C1 segment of cervical spinal cord (tissue), 14 donors: ENCODE measurements at places on chromosomes 4 and X.

DNA sequence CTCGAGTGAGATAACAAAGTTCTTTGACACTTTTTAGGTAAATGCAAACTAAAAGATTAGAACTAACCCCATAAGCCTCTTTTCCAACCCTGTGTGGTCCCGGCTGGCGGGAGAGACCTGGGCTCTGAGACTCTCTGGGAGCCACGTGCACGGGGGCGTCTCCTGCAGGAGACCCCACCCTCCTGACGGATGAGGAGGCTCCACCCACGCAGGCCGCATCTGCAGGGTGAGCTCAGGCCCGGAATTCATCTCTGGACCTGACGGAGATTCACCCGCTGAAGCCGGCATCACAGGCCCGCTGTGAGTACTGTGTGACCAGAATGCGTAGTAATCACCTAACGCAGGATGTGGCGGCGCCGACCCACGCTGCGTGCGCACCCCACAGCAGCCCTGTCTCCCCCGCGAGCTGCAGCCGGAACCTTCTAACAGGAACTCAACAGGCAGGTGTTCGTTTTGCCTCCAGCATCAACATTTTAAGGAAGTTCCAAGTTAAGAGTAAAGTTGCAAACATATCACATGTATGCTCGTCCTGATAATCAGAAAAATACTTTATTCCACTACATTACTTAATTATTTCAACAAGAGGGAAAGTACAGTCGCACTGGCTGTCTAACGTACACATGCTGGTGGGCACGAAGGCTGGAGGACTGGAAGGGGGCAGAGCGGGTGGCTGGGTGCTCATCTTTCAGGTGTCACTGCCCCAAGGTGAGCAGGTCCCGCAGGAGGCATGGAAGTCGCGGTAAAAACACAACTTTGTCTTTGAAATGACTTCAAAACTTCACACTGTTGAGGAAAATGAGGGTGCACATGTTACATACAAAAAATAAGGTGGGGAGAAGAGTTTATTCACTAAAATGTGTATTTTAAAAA, 44.5 kb downstream of the FGFRL1 start:
- DNase-seq: no peak

- DNase-seq: no peak
These were observed 51.2 kb downstream of the TBC1D9 start for GRCh38 chr4:140704964-140705363.

- no peak for DNase-seq
These were observed 98.8 kb downstream of the CDS1 start for GRCh38 chr4:84681486-84682274.

DNA sequence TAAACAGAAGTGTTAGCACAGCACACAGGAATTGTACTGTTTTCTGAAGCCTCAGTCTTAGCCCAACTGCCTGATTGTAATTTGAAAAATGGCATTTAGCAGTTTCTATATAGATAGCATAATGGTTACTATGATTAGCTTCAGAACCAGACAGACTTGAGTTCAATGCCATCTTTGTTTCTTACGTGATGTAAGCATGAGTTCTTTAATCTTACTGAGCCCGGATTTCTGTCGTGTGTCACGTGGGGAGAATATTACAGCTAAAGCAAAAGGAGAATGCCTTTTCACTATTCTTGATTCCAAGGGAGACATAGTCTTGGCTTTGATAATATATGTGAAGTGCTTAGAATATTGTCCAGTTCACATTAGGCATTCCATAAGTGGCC, 407.3 kb downstream of the STIM2 start:
- no peak for DNase-seq

- no peak for DNase-seq
These were observed 3.7 kb upstream of the RAB9A start for GRCh38 chrX:13685126-13685763.

DNA sequence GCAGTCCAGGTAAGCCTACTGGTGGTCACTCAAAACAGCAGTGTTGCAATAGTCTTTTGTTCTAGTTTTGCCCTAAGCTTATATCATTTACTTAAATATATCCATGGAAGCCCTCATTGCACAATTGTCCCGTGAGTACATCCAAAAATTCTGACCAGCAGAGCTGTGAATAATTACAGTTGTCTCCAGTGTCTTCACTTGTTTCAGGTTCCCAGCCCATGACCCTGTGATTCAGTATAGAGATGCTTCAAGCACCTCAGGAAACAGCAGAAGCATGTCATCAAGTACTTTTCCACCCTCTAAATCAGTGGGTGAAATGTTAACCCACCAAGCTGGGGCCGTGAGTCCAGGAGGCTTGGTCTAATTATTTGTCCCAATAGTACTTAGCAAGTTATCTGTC, 214.9 kb upstream of the RPS6KA3 start:
- DNase-seq: no peak

DNA sequence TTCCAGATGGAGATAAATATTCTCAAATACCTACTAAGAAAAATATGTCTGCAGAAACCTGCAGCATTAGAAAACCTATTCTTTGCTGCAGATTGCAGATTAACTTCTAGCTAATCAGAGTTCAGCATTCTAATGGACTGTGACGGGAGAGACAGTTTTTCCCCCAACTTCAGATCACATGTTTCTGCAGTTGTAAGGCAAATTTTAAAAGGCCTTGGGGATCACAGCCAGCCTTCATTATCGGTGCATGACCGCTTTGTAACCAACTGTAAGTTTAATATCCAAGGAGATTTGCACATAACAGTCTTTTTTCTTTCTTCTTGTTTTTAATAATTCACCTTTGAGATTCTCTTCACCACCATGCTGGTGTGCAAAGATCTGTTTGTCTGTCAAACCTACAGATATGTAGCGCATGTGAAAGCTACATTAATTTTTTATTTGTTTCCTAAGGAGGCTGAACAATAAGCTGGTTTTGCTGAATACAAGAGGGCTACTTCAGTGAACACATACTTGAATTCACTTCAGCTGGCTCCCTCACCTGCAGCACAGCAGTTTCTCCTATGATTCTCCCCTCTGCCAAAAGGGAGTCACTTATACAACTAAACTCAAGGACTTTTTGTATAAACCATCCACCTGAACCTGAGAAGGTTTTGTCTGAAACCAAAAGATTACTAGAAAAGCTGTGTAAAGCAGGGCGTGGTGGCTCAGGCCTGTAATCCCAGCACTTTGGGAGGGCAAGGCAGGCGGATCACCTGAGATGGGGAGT, 488.5 kb downstream of the RPA4 start:
- DNase-seq: no peak

GRCh38 chr4:119025420-119025819, 110.2 kb upstream of the MYOZ2 start:
- DNase-seq: no peak

GRCh38 chr4:69744157-69744478, 16.3 kb downstream of the SULT1B1 start:
- DNase-seq: no peak

DNA sequence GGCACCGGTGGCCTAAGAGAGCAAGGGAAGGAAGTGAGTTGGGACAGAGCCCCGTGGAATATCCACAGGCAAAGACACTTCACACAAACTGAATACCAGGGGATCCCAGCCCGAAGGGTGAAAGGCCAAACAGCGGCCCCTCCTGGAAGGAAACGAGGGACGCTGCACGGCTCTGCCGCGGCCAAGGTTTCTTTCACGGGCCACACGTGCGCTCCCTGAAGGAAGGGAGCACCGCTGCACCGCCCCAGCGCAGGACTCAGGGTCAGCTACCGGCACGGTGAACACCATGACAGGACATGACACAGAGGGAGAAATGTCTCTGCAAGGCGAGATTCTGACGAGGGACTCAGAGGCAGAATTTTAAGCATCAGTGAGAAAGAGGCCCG, 31.5 kb upstream of the GTPBP6 start:
- DNase-seq: no peak

- DNase-seq: no peak
These were observed 112.6 kb downstream of the EFNB1 start for GRCh38 chrX:68941385-68941952.

- no peak for DNase-seq
These were observed 44.2 kb upstream of the TMEM131L start for GRCh38 chr4:153421941-153422340.

DNA sequence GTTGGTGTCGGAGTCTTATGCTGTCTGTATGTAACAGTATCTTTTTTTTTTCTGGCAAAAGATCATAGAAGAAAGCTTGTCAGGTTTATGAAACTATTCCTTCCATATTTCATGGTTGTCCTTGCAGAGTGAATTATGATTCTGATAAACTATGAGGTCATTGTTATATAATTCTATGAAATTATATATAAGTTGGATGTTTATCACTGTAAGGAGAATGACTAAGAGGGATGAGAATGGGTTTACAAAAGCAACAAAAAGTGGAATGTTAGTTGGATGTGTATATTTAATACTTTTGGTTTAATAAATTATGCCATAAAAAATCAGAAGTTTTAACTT, 43.1 kb downstream of the RAPGEF2 start:
- DNase-seq: no peak

DNA sequence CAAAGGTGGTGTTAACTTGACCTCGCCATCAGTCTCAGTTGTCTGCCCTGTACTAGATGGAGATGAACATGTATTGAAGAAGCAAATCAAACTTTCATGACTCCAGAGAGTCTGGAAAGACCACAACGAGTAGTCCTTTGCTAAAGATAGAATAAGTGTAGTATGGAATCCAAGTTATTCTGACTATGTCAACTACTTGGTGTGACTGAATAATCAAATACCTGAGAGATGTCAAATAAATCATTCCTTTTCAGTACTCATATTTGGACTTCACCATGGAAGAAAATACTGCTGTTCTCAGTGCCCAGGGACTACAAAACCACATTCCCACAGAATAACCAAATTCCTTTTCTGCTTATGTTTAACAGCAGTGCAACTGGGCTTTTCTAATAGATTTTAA, 161.2 kb upstream of the SPRY1 start:
- DNase-seq: no peak

DNA sequence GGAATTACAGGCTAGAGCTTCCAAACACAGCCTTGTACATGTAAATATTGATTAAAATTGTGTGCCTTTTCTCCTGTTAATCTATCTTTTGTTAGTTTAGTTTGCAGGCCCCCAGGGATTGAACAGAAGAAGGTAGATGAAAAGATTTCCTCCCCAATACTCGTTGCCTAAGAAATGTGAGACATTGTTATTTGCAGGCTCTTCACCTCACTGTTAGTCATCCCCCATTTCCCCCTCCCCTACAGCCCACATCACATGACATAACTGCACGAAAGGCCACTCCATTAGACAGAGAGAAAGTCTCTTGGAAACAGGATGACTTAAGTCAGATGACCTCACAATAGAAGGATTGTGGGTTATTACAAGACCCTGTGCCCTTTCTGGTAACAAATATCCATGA, 13.3 kb upstream of the MID1 start:
- DNase-seq: no peak

DNA sequence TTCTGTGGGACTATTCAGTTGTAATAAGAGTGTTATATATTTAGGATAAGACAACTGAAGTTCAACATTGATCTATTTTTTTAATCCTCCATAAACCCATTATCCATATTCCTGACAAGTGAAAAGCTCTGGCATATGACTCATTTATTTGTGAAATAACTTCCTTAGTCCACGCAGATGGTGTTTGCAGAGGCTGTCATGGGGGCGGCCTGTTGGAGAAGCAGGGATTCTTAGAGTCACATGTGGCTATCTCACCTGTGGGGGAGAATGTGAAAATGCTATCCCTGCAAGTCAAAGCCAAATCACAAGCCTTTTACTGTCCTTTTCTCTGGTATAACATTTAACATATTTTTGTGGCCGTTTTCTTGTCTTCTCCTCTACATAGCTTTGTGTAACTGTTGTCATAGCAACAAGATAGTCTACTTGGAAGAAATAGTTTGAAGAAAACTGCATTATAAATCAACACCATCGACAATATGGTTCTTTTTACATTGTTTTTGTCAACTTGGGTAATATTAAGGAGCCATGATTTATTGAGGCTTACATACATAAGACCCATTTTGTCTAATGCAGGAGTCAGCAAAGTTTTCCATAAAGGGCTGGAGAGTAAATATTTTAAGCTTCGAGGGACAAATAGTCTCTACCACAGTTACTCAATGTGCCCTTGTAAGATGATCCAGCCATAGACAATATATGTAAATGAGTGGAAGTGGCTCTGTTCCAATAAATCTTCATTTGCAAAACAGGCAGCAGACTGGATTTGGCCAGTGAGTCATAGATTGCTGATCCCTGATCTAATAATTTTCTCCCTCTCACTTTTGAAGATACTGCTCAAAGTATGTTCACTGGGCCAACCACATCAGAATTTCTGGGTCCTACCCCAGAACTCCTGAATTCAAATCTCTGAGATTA, 395.0 kb downstream of the DTHD1 start:
- no peak for DNase-seq

GRCh38 chr4:181909368-181909767, 333.8 kb upstream of the TENM3 start:
- no peak for DNase-seq

DNA sequence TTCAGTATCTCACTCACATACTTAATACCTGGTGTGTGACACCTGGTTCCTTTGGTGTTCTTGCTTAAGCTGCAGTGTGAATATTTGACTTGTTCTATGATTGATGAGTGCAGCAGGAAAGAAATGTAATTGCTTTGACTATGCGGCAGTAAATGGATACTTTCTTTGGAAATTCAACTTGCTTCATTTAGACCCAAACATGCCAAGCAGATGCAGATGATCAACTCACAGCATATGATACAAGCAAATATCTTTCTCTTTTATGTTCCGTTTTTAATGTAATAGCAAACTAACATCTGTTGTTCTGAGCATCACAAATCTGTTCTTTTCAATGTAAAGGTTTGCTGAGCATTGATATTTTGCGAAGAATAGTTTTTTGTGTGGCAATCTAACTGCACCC, 549.5 kb downstream of the C4orf33 start:
- no peak for DNase-seq

- no peak for DNase-seq
These were observed 62.0 kb downstream of the HTT start for GRCh38 chr4:3136454-3136853.

- DNase-seq: no peak
These were observed 348.4 kb downstream of the FBXO8 start for GRCh38 chr4:173934933-173935620.

DNA sequence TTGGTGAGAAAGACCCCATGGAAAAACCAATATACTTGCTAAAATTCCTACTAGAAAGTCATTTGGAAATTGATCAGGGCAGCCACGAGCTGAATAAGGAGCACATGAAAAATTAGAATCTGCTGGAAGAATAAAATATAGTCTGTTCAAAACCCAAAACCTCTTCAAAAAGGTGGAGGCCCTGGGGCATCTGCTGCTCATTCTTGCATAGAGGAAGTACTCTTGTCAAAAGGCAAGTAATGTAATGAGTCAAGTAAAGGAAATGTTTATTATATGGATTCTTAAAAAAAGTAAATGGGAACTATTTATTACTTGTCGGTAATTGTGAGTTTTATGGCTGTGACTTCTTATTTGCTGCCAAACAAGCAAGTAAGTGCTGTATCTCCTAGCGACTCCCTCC, 109.5 kb downstream of the GK start:
- DNase-seq: no peak

DNA sequence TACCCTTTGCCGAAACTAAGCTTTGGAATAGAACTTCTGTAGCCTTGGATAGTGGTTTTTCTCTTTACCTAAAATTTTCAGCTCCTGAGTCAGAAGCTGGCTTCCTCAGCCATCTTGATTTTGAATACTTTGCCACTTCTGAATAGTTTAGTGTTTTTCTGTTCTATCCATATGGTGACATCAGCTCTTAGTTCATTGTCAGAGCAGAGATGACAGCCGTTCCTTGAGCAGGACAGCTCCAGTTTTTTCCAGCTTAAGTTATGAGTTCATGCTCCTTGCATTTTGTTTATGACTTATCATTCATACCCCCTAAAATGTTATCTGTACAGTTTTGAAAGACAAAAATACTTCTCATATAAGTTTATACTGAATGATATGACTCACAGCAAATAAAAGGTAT, 47.8 kb downstream of the DTHD1 start:
- DNase-seq: no peak
